ENCODE measurements at places on chromosomes 6 and 20. TPM values are rescaled to one million over a fixed set of nuclear protein-coding genes. Genes with fewer than 3 reads are reported as not detected.

- DNase-seq, result no peak
Measured at GRCh38 chr6:6583836-6584235, 4.7 kb upstream of the LY86 start.

Gene ZNF165
- 1.2 TPM for total RNA-seq

- no peak for DNase-seq
Measured at GRCh38 chr6:77678048-77678447, 25.2 kb downstream of the MEI4 start.

Gene FOXS1
- 25.0 TPM for total RNA-seq

- no peak for DNase-seq
Measured at GRCh38 chr6:74731204-74731603, 474.6 kb downstream of the COL12A1 start.

Gene EPPIN
- total RNA-seq, result not detected

DNA sequence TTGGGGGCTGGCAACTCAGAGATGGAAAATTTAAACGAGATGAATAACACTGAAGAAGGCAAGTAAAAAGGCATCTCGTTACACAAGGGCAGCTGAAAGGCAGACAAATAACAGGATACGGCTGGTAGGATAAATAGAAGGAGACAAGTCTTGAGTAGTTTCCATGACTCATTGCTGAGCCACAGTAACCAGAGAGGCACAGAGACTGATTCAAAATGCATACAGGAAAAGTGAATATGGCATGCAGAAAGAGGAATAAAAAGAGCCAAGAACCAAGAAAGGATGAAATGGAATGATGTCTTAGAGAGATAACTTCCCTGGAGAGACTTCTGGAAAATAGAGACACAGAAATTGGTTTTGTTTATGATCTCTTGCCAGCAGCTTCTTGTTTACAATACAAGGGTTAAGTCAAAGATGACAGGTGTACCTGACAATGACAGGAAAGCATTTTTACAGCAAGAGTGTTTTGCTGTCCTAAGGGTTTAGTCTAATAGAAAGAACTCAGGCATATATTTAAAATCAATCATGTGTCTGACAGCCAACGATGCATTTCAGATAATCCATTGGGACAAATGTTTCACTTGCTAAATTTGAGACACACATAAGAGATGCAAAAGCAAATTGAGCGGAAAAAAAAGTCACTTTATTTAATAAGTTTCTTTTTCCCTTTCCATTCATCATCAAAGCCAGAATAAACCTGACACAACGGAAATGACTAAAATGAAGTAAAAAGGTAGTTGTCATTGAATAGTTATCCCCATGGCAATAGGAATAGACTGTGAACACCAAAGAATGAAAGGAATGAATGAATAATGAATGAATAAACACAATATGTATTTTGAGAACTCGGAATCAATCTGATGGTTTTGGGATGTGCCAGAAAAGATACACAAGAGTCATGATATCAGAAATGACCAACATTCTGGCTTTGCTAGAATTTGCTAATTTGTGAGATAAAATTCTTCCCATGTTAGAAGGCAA is 68.0 kb upstream of the KCNQ5 start:
- DNase-seq, result no peak

- DNase-seq, result no peak
Measured at GRCh38 chr6:167150941-167151549, 6.7 kb downstream of the GPR31 start.

- peak; percentile 79 for DNase-seq
Measured at GRCh38 chr6:14144678-14145113, 27.1 kb downstream of the CD83 start.

- no peak for DNase-seq
Measured at GRCh38 chr6:168014428-168014827, 17.0 kb downstream of the KIF25 start.

- peak; percentile 79 for DNase-seq
Measured at GRCh38 chr6:31888276-31889258, 8.9 kb downstream of the EHMT2 start.

- DNase-seq, result peak; percentile 76
Measured at GRCh38 chr6:42704251-42704936, 18.0 kb downstream of the PRPH2 start.

DNA sequence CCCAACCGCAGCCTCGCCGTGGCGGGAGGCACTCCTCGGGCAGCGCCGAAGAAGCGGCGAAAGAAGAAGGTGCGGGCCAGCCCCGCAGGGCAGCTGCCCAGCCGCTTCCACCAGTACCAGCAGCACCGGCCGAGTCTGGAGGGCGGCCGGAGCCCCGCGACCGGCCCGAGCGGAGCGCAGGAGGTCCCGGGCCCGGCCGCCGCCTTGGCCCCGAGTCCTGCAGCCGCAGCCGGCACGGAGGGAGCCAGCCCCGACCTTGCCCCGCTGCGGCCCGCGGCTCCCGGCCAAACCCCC is 525 bp downstream of the PNRC1 start:
- DNase-seq, result no peak

Gene TRERF1
- total RNA-seq, result 7.0 TPM

GRCh38 chr6:72622094-72622940 is 453 bp downstream of the KCNQ5 start:
- DNase-seq, result no peak

DNA sequence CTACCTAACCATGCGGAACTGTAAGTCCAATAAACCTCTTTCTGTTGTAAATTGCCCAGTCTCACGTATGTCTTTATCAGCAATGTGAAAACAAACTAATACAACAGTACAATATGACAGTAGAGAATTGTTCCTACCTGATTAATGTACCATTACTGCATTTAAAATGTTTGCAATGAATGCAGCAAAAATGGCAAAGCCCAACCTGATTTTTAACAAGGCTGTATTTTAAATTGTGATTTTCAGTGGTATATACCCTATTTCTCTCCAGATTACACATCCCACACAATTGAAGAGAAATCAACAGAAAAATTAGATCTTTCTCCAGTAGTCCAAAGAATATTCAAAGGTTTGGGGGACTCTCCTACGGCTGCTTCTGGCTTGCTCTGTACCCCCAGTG is 3.3 kb upstream of the PCSK2 start:
- no peak for DNase-seq

- DNase-seq, result no peak
Measured at GRCh38 chr6:24274441-24275083, 83.3 kb downstream of the DCDC2 start.

DNA sequence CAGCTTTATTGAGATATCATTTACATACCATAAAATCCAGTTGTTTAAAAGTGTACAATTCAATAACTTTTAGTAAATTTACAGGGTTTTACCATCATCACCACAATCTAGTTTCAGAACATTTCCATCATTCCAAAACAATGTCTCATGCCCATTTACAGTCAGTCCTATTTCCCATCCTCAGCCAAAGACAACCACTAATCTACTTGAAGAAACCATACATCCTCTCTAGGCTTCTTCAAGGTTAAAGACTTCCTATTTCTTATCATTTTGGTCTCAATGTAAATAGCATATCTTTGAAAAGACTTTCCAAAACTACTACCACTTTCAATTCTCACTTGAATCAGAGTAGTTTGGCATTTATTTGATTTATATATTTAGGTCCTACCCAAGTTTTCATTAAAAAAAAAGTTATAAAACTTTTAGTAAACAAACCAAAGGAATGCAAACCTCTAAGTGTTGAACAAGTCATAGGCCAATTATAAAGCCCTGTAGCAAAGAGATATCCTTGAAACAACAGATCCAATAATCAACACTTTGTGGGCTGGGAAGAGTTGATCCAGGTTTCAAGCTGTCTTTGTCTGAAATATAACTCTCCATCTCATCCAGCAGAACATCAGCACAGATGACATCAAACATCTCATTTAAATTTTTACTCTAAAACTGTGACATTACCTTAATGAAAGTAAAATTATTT is 211.3 kb upstream of the RUNX2 start:
- DNase-seq, result no peak

- DNase-seq, result no peak
Measured at GRCh38 chr6:53635322-53635721, 30.2 kb downstream of the KLHL31 start.

Measured in sciatic nerve (tissue), 2 donors.